ENCODE measurements at places on chromosomes 12 and 14. TPM values are rescaled to one million over a fixed set of nuclear protein-coding genes. Genes with fewer than 3 reads are reported as not detected.

DNA sequence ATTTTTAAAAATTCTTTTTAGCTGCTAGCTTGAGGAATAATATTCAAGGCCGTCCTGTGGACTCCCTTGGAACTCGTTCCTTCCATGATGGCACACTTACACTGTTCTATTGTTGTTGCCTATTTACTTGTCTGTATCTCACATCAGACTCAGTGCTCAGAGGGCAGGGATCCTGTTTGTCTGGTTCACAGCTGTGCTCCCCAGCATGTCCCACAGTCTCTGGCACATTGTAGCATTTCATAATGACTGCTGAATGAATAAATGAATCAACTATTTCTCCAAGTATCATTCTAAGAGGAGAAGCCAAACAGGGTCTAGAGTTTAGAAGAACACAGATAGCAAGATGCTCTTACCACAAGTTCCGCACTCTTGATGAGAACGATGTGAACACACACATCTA lies 48.0 kb downstream of the NTN4 start:
- no peak for DNase-seq

DNA sequence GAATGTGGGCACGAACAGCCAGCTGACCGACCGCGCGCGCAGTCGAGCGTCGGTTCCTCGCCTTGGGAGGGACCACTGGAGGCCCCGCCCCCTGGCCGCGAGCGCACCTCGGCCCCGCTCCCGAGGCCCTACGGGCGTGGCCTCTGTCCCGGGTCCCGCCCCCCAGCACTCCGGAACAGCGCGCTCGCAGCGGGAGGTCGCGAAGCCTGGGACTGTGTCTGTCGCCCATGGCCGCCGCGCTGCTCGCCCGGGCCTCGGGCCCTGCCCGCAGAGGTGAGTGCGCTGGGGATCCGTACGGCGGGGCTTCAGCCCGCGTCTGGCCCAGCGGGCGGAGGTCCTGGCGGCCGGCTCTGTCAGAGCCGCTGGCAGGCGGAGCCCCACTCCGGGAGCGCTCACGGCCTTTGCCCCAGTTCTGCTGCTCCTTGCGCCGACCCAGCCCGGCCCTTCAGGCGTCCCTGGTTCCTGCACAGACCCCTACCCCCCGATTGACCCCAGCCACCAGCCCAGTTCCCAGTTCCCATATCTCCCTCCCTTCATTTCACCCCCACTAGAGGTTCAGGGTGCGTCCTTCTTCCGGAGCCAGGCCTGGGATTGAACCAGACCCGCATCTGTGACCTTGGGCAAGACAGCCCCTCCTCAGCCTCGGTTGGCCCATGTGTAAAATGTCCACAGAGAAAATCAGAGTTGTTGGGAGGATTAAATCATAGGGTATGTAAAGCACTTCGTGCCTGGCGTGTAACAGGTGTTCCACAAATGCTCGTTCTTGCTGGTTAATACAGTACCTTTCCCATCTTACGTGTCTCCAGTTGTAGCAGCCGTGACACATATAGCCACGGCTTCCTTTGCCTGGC lies at the start of gene ACADS:
ACADS (plus strand) TSS at position 168 of the 851 bp plus-strand sequence; CDS start at position 228, 60 bp downstream.
- DNase-seq, result peak; percentile 85

- DNase-seq, result no peak
These were observed 5.4 kb downstream of the DLK1 start for GRCh38 chr14:100731846-100732765.

The AQP2 gene
- not detected for total RNA-seq

GRCh38 chr12:105233041-105233905 lies 2.7 kb downstream of the APPL2 start:
- no peak for DNase-seq

DNA sequence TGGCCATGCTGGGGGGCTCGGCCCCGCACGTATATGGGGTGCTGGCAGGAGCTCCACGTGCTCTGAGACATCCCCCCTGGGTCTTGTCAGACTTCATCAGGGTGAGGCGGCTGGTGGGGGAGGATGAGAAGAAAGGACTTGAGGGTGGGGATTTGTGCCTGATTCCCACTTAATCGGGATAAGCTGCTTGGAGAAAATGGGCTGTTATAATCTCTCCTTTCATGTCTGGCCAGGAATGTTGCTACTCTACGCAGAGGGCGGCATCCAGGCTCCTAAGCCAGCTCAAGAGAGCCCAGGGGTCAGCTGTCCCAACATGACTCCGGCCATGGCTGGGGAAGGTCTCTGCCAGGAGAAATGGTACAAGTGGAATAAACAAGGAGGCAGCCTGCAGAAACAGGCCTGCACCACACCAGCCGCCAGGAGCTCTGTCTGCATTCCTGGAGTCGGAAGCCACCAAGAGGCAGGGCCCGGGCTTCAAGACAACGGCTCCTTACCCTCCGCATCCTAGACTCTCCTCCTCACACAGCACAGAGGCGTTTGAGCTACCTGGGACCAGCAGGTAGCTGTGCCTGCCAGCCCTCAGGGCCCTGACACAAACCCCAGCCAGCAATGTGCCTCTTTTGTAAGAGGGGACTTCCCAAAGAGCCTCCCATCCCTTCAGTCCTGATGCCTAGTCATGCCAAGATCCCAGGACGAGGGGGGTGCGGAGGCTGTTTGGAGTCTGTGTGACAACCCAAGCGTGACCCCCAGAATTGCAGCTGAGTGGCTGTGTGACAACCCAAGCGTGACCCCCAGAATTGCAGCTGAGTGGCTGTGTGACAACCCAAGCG lies 195.8 kb upstream of the DIO3 start:
- no peak for DNase-seq

- no peak for DNase-seq
These were observed 760.3 kb downstream of the NOVA1 start for GRCh38 chr14:25837551-25837965.

All from gastrocnemius medialis (tissue), 4 donors.